Activated CD8-positive, alpha-beta memory T cell treated with anti-CD3 and anti-CD28 coated beads for 4 hours (primary cell): ENCODE measurements at places on chromosomes 2 and 18.
A peak's percentile ranks its signal among the peaks of the same experiment; 100 is the strongest.

- no peak for DNase-seq
These were observed 9.6 kb upstream of the PELI1 start for GRCh38 chr2:64153811-64154210.

GRCh38 chr18:34704074-34704473, 6.0 kb upstream of the DTNA start:
- no peak for DNase-seq

GRCh38 chr2:213958086-213958485, 452.8 kb upstream of the VWC2L start:
- DNase-seq, result no peak

DNA sequence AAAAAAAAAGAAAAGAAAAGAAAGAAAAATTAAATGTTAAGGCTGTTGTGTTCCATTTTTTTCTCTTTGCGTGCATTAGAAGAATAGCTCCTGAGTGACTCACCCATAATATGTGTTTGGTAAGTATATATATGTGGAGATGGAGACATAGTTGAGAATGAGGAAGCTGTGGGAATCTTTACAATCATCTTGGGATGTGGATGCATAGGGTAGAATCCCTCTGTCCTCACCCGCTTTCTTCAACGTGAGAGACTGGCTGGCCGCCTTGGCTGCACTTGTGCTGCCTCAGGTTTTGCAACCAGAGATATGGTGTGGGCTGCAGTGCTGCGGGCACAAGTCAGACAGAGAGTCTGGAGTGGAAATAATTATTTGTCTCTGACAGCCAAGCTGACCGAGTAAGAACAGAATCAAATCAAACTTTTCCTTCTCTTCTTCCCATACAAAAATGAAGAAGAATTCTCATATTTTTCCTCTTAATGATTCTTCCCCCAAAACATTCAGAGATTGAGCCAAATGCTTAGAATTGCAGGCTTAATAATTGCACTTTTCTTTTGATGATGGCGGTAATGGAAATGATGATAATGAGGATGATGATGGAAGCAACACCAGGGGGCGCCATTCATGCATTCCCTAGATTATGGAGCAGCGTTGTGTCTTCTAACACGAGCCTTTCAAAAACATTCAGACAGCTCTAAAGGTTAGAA, 48.5 kb downstream of the SERPINB7 start:
- no peak for DNase-seq

- peak; percentile 21 for DNase-seq
These were observed 36.9 kb upstream of the SLC14A1 start for GRCh38 chr18:45686891-45687611.

- DNase-seq, result no peak
These were observed 172.0 kb downstream of the INHBB start for GRCh38 chr2:120517751-120518469.

DNA sequence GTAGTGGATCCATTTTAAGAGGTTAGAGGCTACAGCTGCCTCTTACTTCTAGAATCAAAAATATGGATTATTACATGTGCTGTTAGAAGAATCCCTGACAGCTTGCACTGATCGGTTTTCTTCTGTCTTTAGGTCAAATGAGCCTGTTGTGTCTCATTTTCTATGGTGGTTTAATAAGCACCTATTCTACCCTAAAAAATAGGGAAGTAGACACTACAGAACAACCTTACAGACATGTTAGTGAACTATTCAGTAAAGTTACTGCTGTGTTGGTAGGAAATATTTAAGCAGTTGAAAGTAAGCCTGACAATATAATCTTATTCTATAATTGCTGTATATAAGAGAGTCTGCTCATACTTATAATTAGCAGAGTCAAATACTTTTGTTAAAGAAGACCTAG, 168.5 kb upstream of the NOSTRIN start:
- DNase-seq, result no peak

GRCh38 chr2:85551698-85552678, 9.3 kb downstream of the GGCX start:
- DNase-seq, result peak; percentile 80

DNA sequence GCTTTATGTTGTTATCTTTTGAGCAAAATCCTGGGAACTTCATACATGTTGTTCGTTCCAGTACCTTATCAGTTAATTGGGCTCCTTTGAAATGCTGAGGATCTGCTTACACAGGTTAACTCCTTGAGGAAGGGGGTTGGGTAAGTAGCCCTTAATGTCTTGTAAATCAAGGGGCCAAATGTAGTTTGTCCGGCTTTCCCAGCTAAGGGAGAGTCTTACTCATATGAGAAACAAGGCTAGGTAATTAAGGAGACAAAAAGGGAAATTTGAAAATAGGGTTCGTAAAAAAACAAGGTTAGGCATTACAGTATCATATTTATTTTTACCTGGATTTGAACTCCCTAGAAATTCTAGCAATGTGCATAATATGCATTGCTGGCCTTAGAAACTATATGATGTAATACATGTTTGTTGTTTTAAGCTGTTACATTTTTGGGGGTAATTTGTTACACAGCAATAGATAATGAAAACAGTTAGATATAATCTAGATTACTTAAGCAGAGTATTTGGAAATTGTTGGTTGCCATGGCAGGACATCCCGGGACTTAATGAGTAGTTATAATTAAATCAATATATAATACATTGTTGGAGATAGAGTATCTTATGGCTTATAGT, 30.9 kb upstream of the RNF149 start:
- DNase-seq, result no peak

DNA sequence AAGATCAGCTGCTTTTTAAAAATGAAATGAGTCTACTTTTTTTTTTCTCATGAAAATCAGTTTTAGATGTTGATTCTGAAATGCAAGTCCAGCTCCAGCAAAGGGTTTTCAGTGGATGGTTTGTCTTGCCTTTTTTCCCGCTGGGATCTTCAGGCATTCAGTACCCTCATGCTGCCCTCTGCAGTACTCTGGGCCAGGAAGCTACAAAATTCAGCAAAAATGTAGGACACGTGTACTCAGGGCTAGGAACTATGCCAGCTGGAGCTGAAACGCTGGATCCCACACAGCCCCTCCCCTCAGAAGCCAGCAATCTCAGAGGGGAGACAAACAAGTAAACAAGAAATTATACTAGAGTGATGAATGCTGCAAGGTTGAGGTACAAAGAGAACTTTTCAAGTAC, 97.3 kb downstream of the MMADHC start:
- DNase-seq, result no peak

DNA sequence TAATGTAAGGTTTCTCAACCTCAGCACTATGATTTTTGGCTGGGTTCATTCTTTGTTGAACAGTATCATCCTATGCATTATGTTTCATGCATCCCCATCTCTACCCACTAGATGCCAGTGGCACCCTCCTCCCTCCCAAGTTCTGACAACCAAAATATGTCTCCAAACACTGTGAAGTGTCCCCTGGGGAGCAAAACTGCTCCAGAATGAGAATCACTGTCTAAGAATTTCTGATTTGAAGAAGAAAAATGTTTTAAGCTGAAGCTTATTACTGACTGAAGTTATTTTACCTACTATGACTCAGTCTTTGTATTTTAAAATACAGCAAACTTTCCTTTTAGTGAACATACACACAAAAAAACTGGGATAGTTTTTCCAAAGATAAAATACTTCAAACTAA, 3.4 kb downstream of the THADA start:
- no peak for DNase-seq

DNA sequence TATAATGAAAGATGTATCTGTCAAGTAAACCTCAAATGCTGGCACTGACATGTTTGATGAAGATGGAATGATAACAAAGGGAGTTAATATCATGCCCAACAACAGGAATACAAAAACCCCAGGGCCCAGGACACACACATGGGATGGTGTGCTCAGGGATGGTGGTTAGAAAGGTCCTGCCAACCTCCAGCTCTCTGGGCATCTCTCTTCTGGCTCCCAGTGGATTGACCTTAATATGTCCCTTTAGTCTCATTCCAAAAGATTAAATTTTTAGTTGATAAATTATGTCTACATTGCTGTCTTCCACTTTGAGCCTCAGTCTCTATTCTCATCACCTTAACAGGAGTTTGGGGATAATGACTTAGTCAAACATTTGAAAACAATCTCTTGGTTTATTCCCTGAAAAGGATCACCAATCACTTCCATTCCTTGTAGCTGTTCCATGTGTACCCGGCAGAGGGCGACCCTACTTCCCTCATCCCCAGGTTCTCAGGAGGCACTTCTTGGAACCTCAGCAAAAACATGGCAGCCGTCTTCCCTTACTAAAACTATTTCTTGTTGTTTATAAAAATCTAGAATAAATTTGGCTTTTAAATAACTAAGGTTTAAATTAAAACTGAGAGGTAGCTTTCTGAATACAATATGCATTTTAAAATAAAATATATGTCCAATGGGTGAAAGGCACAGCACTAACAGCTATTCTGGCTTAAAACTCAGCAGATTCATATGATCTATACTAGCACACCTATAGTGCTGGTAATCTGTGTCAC, 29.6 kb downstream of the MCEE start:
- no peak for DNase-seq

DNA sequence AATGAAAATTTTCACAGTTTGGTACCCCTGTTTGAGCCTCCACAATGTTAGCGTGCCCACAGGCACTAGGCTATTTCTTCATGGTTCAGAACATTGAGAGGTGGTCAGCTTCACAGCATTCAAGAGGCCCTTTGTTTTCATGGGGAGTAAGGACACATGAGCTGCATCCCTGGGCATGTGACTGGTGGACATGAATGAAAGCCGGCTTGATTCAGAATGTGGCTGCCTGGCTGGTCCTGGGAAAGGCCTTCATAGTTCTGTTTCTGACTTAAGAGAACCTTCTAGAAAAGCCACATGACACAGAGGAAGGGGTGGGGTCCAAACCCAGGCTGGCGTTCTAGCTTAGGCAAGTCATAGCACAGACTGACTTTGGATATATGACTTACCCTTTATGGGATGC, 420.6 kb downstream of the CMPK2 start:
- no peak for DNase-seq

DNA sequence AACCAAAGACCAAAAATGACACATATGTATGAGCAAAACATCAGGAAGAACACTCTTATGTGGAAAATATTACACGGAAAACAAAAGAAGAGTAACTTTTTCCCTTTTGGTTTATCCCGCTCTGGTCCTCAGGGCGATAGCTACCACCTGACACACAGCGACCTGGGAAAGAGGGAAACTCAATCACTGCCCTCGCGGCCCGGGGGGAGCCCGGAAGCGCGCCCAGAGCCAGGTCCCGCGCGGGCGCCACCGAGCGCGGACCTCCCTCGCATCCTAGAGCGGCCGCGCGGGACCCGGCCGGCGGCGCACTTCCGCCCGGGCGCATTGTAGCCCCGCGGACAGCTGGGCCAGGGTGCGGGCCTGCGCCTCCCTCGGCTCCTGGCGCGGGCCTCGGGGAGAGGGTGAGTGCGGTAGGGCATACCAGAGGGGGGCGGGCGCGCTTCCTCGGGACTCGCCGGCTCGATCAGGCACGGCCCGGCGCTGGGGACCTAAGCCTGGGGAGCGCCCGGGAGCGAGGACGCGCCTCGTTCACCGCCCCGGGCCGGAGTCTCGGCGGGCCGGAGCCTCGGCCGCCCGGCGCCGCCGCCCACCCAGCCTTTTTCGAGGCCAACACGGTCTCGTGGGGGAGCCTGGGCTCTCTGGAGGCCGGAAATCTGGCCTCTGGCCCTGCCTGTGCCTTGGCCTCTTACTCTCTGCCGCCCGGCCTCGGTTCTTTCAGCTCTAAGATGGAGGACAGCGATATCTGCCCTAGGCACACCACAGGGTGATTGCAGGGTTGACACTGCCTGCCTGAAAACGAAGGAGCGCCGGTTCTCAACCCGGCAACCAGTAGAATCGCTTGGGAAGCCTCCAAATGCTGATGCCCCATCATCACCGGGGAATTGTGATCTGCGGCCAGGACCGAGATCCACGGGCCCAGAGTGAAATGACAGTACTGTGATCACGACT, at the start of gene ELAC1:
Gene ELAC1, plus strand, starts transcription at position 327 of the 948 bp plus-strand sequence. CDS start 6,365 bp downstream, outside the sequence.
- DNase-seq, result peak; percentile 18

DNA sequence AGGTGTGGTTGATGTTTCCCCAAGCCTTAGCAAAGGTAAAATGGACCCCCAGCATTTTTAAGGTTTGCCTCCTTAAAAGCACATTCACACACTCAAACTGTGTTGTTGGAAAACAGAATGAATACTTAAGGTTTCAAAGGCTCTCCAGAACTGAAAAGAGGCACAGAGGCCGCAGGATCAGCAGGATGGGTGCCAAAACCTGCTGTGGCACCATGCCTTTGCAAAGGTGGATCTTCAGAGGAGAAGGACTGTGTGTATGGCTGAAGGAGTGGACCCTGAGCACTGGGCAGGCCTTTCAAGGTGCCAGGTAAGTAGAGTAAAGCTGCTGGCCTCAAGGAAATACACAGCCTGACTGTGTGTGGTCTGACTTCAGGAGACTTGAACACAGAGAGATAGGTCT, 127.3 kb downstream of the XRCC5 start:
- DNase-seq, result no peak

DNA sequence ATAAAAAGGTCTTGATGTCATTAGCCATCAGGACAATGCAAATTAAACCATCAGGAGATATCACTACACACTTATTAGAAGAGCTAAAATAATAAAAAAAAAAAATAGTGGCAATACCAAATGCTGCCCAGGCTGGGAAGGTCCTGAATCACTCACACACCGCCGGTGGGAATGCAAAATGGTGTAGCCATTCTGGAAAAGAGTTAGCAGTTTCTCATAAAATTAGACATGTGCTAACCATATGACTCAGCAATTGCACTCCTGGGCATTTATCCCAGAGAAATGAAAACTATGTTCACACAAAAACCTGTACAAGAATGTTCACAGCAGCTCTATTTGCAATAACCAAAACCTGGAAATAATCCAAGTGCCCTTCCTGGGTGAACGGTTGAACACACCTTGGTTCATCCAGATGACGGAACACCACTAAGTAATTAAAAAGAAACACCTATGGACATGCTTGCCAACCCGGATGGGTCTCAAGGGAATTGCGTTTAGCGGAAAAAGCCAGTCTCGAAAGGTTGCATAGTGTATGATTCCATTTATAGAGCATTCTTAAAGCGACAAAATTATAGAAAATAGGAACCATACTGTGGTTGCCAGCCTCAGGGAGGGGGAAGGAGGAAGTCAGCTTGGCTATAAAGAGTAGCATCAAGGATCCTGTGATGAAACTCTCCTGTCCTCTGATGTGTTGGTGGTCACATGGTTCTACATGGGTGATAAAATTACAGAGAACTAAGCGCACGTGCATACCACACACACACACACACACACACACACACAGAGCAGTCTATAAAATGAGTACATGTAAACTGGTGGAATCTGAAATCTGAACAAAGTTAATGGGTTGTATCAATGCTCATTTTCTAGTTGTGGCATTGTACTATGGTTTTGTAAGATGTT, 4.6 kb downstream of the MBP start:
- no peak for DNase-seq

- no peak for DNase-seq
These were observed 144.5 kb downstream of the ADCYAP1 start for GRCh38 chr18:1049173-1049572.

DNA sequence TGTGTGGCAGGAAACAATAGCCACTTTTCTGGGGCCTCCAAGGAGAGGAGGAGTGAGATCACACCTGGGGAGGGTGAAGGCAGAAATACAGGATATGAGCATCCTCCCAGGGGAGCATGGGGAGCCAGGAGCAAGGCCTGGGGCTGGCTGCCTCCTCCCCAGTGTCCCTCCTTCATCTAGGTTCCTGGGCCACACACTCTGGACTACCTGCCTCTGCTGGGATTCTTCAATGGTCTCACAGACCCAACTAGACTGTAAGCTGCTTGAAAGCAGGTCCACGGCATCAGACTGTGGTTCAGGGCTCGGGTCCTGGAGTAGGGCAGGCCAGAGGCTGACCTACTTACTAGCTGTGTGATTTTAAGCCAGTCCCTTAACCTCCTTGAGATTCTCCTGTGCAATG, 94.0 kb downstream of the MCFD2 start:
- DNase-seq, result no peak
